Kidney (tissue), 22 donors: ENCODE measurements at places on chromosomes 12 and 14. TPM values are rescaled to one million over a fixed set of nuclear protein-coding genes. Genes with fewer than 3 reads are reported as not detected.

- no peaks in the 10 kb centered on the region for H3K36me3 ChIP-seq
- H3K27ac ChIP-seq: peak overlapping the region; percentile 78
- no peaks in the 10 kb centered on the region for H3K27me3 ChIP-seq
- no peak for DNase-seq
- no peaks in the 10 kb centered on the region for H3K4me1 ChIP-seq
- H3K4me3 ChIP-seq: no peak overlapping the region
Observed at GRCh38 chr14:20707622-20708021, 19.1 kb downstream of the ANG start.

Gene RPGRIP1
- 0.47 TPM for total RNA-seq

DNA sequence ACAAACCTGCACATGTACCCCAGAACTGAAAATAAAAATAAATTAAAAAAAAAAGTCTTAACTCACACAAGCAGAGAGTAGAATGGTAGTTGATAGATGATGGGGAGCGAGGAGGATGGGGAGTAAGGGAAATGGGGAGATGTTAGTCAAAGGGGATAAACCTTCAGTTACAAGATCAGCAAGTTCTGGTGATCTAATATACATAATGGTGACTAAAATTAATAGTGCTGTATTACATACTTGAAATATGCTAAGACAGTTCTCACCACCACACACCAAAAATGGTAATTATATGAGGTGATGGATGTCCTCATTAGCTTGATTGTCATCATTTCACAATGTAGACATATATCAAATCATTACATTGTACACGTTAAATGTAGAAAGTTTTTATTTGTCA, 3.2 kb upstream of the C12orf42 start:
- no peak for DNase-seq
- H3K27me3 ChIP-seq: peaks cover 8% of the 10 kb centered on the region
- no peaks in the 10 kb centered on the region for H3K36me3 ChIP-seq
- H3K4me1 ChIP-seq: no peaks in the 10 kb centered on the region
- no peak overlapping the region for H3K27ac ChIP-seq

DNA sequence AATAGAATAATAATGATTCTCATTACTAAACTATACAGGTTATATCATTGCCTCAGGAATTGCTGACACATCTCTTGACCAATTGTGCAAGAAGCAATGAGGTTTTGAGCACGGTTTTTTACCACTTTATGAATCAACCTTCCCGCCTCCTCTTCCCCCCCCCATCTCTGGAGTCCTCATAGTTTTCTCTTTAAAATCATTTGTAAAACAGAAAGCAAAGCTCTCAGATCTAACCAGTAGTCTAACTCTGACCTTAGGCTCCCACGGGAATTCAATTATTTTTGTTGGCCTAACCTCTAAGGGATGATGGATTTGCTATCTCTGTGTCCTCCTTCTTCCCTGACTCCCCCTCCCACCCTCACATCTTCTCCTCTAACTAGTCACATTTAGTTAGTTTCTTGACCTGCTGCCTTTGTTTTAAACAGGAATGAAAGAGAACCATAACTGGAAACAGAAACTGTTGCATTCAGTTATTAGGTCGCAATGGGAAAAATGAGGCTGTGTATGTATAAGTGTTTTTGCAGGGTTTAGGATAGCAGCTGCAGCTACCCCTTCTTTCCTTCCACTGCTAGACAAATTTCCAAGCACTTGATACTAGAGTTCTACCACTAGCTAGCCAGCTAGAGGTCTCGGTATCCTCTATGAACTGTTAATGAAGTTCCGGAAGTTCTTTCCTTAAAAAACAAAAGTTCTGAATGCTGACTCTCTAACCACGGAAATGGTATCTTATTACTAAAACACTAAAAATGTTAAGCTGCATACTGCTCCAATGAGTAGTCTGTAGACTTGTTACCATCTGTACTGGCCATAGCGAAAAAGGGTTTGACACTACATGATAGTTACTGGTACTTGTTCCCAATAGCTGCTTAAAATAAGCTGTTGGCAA, 65.4 kb downstream of the TAOK3 start:
- H3K27ac ChIP-seq: peak overlapping the region; percentile 59
- H3K27me3 ChIP-seq: no peaks in the 10 kb centered on the region
- DNase-seq: no peak
- H3K4me3 ChIP-seq: no peak overlapping the region
- H3K36me3 ChIP-seq: no peaks in the 10 kb centered on the region
- H3K4me1 ChIP-seq: peaks cover under 1% of the 10 kb centered on the region

DNA sequence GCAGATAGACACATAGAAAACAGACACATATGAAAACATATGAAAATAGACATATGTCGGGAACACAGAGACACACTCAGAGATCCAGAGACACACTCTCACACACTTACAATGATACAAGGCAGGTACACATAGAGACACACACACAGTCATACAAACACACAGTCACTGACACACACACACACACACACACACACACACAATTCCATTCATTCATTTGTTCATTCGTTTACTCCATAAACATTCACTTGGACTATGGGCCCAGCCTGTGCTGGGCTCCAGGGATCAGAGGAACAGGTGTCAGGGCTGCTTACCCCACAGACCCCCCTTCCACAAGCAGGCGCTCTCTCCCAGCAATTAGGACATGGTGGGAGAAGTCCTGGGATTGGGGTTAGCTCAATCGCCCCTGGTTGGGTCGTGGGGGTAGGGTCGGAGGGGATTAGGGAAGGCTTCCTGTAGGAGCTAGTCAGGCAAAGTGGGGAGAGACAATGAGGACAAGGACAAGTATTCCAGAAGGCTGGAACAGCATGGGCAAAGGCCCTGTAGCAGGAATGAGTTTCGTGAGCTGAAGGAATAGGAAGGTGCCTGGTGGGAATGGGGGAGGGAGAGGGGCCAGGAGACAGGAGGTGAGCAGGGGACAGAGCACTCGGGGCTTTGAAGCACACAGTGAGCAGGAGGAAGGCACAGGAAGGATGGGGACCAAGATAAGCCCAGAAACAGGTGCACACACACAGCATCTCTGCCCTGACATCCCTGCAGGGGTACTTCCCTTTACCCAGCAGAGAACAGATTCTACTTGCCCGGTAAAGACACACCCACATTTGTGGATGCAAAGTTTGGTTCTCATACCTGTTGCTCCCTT, 6.5 kb downstream of the RASAL1 start:
- no peaks in the 10 kb centered on the region for H3K4me1 ChIP-seq
- no peak for DNase-seq
- no peaks in the 10 kb centered on the region for H3K27me3 ChIP-seq
- H3K4me3 ChIP-seq: no peak overlapping the region
- H3K36me3 ChIP-seq: peaks cover 2% of the 10 kb centered on the region

Gene GLT8D2
- total RNA-seq: 7.7 TPM

- no peak overlapping the region for H3K4me3 ChIP-seq
- no peak overlapping the region for H3K27ac ChIP-seq
- H3K36me3 ChIP-seq: peaks cover 40% of the 10 kb centered on the region
- no peak for DNase-seq
- H3K4me1 ChIP-seq: no peaks in the 10 kb centered on the region
- H3K27me3 ChIP-seq: no peaks in the 10 kb centered on the region
Observed at GRCh38 chr12:292186-292585, 29.6 kb upstream of the SLC6A13 start.

Gene OSBPL8
- total RNA-seq: 69.7 TPM

Gene HOXC12
- not detected for total RNA-seq

- no peaks in the 10 kb centered on the region for H3K27me3 ChIP-seq
- peaks cover 32% of the 10 kb centered on the region for H3K36me3 ChIP-seq
- no peak overlapping the region for H3K4me3 ChIP-seq
- no peak for DNase-seq
Observed at GRCh38 chr12:112198120-112198733, 72.9 kb downstream of the TRAFD1 start.

DNA sequence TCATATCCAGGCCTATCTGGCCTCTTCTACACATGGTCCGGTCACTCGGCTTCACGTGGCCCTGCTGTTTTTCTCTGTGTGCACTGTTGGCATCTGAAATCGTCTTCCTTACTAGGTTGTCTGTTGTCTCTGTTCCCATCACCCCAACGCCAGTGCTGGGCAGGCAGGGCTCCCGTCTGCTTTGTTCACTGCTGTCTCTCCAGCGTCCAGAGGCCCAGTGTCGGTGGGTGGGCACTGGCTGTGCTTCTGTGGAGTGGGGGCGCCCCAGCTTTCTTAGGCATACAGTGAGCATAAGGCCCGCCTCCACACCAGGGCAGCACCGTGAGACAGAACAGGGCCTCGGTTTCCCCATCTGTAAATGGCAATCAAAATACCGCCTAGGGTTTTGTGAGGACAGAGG, 153.1 kb downstream of the BCL11B start:
- no peaks in the 10 kb centered on the region for H3K36me3 ChIP-seq
- no peak overlapping the region for H3K4me3 ChIP-seq
- H3K27ac ChIP-seq: no peak overlapping the region
- no peak for DNase-seq
- H3K27me3 ChIP-seq: no peaks in the 10 kb centered on the region

Gene OLR1
- total RNA-seq: 6.7 TPM

DNA sequence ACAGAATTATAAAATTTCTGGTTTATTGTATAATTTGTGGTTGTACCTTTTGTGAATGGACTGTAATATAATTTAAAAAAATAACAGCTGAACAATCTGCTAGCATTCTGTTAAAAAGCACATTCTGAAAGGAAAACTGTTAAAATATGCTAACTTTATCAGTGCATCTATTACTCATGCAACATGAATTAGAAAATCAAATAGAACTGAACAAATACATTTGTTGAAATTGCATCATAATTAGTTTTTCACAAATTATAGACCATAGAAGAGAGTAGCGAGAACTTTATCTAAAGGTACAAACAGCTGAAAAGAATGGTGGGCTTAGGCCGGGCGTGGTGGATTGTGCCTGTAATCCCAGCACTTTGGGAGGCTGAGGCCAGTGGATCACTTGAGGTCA, 33.0 kb downstream of the PTPN21 start:
- H3K4me1 ChIP-seq: no peaks in the 10 kb centered on the region
- no peak for DNase-seq
- no peaks in the 10 kb centered on the region for H3K27me3 ChIP-seq
- no peaks in the 10 kb centered on the region for H3K36me3 ChIP-seq

DNA sequence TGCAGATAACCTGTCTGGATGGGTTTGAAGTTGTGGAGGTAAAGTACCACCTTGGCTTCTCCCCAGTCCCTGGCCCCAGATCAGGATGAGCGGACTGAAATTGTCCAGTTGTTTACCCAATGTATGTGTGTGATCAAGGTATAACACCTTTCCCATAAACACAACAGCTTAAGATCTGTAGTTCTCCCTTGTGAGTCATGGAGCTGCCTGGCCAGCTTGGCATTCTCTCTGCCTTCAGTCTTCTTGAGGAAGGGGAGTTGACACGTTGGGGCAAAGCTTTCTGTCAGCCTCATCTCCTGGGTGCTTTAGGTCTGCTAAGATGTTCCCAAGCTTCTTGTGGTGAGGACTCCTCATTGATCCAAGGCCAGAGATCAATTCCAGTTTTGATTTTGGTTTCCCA, 6.1 kb downstream of the C1S start:
- H3K27me3 ChIP-seq: no peaks in the 10 kb centered on the region
- H3K4me1 ChIP-seq: no peaks in the 10 kb centered on the region
- no peak overlapping the region for H3K4me3 ChIP-seq
- no peak overlapping the region for H3K27ac ChIP-seq
- H3K36me3 ChIP-seq: no peaks in the 10 kb centered on the region

Gene PLCZ1
- total RNA-seq: not detected

Gene SLC25A21
- total RNA-seq: 1.4 TPM

Gene RCOR1
- total RNA-seq: 17.9 TPM

DNA sequence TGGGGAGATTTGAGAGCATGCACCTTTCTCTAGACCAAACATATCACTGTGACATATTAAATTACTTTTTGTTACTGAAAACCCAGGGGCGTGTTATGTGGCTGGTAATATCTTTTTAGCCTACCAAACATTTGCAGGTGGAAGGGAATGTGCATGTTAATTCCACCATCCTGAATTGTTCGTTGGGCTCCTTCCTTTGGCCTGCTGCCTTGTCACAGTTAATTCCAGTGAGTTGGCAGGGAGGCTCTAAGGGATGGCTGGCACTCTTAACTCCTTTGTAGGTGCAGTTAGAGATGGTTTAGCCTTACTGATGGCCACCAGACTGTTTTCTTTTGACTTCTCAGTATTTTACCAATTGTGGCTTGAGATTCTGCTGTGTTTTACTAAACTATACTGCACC, 64.5 kb downstream of the DIP2B start:
- no peaks in the 10 kb centered on the region for H3K27me3 ChIP-seq
- no peak for DNase-seq
- H3K36me3 ChIP-seq: no peaks in the 10 kb centered on the region
- no peaks in the 10 kb centered on the region for H3K4me1 ChIP-seq

GRCh38 chr14:56416213-56416612, 163.4 kb upstream of the TMEM260 start:
- no peaks in the 10 kb centered on the region for H3K4me1 ChIP-seq
- H3K4me3 ChIP-seq: no peak overlapping the region
- no peak for DNase-seq
- H3K27me3 ChIP-seq: no peaks in the 10 kb centered on the region

GRCh38 chr12:122158700-122159285, 15.2 kb downstream of the IL31 start:
- no peaks in the 10 kb centered on the region for H3K27me3 ChIP-seq
- DNase-seq: no peak
- no peak overlapping the region for H3K27ac ChIP-seq
- H3K4me3 ChIP-seq: no peak overlapping the region
- no peaks in the 10 kb centered on the region for H3K4me1 ChIP-seq

DNA sequence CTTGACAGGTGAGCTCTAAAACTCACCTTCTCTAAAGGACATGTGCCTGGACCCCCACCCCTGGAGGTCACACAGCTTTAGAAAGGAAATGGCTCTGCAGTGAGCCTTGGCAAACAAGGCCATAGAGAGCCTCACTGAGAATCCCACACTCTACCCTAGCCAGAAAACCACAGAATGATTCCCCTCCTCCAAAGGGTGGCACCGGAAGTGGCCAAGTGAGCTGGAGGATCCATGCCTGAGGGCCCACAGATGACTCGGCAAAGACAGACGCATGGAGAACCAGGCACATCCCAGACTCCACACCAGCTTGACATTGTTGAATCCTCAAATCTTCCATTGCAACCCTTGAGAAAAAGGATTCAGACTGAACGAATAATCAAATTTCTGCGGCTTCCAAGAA, 54.2 kb upstream of the PTHLH start:
- no peaks in the 10 kb centered on the region for H3K4me1 ChIP-seq
- no peak for DNase-seq
- H3K36me3 ChIP-seq: no peaks in the 10 kb centered on the region
- H3K27me3 ChIP-seq: no peaks in the 10 kb centered on the region
- no peak overlapping the region for H3K27ac ChIP-seq

DNA sequence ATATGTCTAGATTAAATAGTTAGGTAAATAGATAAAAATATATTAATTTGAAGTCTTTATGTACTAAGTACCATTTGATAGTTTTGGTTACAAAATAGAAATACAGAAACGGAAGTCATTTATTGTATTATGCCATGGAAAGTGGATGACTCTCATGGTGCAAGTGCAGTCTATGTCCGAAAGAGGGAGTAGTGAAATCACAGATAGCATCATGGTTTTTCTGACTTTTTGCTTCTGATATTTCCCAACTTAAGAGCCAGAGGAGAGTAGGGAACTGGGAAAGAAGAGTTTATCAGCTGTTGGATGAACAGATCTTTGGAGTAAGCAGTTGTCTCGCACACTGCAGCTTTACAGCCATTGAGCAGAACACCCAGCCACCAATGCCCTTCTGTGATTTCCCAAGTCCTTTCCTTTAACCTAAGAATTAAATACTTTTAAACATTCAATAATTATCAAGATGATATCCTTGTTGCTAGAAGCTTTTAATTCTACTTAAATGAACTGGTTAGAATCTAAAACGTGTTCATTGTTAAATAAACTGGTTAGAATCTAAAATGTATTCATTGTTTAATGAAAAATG, 18.4 kb upstream of the SRGAP1 start:
- no peak for DNase-seq
- H3K27ac ChIP-seq: no peak overlapping the region
- H3K4me3 ChIP-seq: no peak overlapping the region

Gene DTX1
- total RNA-seq: 4.9 TPM
